ENCODE measurements at places on chromosomes 6 and 20. TPM values are rescaled to one million over a fixed set of nuclear protein-coding genes. Genes with fewer than 3 reads are reported as not detected.

SYTL3 gene
- 0.20 TPM for total RNA-seq

DNA sequence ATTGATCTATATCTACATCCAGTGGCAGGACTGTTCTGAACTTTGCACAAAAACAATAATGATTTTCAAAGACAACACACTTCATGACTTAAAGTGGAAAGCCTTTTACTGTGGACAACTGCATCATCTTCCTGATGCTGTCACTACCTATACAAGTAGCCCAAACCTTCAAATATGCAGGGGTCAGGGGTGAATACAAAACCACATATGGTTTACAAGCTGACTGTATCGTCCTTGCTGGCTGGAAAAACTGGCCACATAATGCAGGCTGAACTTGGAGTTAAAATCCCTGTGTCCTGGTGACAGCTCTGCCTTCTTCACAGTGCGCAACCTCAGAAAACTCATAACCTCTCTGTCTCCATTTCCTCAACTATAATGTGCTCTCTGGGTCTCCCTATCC, 128.9 kb downstream of the GMDS start:
- no peaks in the 10 kb centered on the region for H3K4me1 ChIP-seq
- H3K27ac ChIP-seq = no peak overlapping the region
- H3K36me3 ChIP-seq = no peaks in the 10 kb centered on the region
- no peak for DNase-seq

- no peaks in the 10 kb centered on the region for H3K4me1 ChIP-seq
- H3K27me3 ChIP-seq = no peaks in the 10 kb centered on the region
- H3K27ac ChIP-seq = no peak overlapping the region
Observed at GRCh38 chr20:5658912-5659345, 91.3 kb upstream of the SHLD1 start.

- no peaks in the 10 kb centered on the region for H3K27me3 ChIP-seq
- H3K4me3 ChIP-seq = no peak overlapping the region
- no peak for DNase-seq
- H3K4me1 ChIP-seq = no peaks in the 10 kb centered on the region
- no peaks in the 10 kb centered on the region for H3K36me3 ChIP-seq
- H3K27ac ChIP-seq = no peak overlapping the region
Observed at GRCh38 chr20:3696200-3696599, 14.4 kb upstream of the ADAM33 start.

DNA sequence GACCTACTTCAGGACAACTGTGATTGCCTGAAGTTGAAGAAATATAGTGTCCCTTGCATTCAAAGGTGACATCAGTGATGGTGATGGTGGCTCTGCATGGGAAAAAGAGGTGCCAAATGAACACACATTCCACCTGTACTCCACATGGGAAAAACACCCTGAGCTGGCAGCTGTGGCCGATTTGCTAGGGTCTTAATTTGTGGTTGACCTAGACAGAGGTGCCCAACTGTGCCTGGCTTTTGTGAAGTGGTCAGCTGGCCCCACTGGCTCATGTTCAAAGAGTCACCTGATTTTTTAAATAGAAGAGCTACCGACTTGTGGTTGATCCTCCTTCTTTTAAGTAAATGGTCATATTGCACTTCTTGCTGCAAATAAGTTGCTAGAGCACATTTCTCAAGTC, 7.6 kb upstream of the GCNT2 start:
- H3K4me3 ChIP-seq = no peak overlapping the region
- H3K27me3 ChIP-seq = no peaks in the 10 kb centered on the region
- no peak for DNase-seq
- no peaks in the 10 kb centered on the region for H3K36me3 ChIP-seq

GRCh38 chr6:45724511-45724910, 291.1 kb downstream of the CLIC5 start:
- H3K4me1 ChIP-seq = no peaks in the 10 kb centered on the region
- no peaks in the 10 kb centered on the region for H3K36me3 ChIP-seq
- no peak overlapping the region for H3K4me3 ChIP-seq
- H3K27ac ChIP-seq = no peak overlapping the region
- H3K27me3 ChIP-seq = no peaks in the 10 kb centered on the region

DNA sequence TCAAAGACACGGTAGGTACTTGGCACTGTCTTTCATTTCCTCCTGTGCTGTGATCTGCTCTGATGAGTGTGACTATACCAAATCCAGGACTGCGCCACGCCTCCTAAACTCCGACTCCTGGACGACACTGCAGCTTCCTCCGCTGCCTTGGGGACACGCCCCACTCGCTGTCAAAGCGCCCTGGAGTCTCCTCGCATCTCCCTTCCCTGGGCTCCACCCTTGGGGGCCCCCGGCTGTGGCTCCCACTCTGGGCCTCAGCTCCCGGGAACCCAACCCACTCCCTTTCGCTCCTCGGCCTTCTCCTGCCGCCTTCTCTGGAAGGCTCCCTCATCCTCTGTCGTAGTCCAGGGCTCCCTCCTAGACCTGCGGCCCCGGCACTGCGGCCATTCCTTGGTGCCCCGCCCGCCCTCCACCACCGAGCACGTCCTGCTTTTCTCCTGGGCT, 61.2 kb downstream of the RSPH3 start:
- no peaks in the 10 kb centered on the region for H3K4me1 ChIP-seq
- H3K4me3 ChIP-seq = no peak overlapping the region
- peaks cover 3% of the 10 kb centered on the region for H3K36me3 ChIP-seq
- DNase-seq = peak; percentile 71

Measured in H9 (cell line).